Stimulated activated CD4-positive, alpha-beta T cell treated with anti-CD3 and anti-CD28 coated beads, Interleukin-2, amount 100 ng/mL, for 48 hours (primary cell): ENCODE measurements at places on chromosomes 12 and 14.

- DNase-seq: no peak
These were observed 208.0 kb upstream of the DIO2 start for GRCh38 chr14:80419345-80419744.

DNA sequence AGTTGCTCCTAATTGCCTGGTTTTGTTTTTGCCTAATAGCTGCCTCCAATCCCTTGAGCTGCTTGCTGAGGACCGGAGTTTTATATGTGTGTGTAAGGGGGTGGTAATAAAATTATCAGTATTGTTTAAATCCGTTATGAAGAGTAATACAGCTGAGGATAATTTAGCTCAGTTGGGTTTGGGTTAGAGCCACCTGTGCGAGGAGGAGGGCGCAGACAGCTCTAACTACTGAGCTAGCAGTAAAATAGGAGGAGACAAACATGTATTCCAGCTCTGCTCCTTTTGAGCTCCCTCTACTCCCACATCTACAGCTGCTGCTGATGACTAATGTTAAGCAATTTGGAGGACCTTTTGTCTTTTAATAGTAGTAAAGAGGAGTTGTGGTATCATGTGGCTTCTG is 61.5 kb downstream of the SPATS2 start:
- no peak for DNase-seq

DNA sequence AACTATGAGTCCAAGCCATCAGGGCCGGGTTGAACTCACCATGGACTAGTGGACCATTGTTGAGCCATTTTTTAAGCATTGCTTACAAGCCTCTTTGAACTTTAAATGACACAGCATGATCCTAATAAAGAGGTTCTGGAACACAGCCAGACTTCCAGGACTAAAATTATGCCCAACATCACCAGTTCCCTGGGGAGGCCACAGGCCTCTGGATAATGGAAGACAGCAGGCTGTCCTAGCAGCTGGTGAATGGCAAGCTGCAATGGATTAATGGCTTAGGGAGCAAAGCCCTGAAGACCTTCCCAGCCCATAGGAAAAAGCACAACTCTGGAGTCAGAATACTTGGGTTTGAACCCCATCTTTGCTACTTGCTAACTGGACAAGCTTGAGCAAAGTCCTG is 71.3 kb downstream of the FLRT2 start:
- no peak for DNase-seq

DNA sequence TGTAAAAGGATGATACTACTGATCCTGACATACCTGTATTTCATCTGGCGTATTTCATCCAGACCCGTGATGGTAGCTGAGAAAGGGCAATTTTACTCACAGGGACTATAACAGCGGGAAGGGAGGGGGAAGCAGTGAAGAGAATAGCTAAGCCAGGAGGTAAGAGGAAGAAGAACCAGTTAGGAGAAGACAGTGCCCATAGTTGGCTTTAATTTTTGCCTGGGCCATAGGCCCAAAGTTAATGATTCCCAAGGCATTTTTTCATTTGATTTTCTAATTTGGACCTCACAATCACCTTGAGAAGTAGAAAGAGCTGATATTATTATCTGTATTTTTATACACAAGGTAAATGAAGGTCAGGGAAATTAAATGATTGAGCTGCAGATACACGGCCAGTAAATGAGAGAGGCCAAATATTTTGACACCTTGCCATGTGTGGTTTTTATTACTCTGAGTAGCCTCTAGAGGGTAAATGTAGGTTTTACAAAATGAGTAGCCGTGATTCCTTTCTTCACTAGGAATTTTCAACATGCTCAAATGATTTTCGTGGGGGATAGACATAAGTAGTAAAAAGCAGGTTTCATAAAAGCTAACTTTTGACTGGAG is 382.2 kb downstream of the FUT8 start:
- DNase-seq: no peak

GRCh38 chr12:3536096-3536875 is 45.3 kb downstream of the PRMT8 start:
- no peak for DNase-seq

- DNase-seq: no peak
These were observed 11.5 kb downstream of the C14orf93 start for GRCh38 chr14:22998329-22999012.

- DNase-seq: no peak
These were observed 17.3 kb upstream of the DHRS4 start for GRCh38 chr14:23936084-23936829.

DNA sequence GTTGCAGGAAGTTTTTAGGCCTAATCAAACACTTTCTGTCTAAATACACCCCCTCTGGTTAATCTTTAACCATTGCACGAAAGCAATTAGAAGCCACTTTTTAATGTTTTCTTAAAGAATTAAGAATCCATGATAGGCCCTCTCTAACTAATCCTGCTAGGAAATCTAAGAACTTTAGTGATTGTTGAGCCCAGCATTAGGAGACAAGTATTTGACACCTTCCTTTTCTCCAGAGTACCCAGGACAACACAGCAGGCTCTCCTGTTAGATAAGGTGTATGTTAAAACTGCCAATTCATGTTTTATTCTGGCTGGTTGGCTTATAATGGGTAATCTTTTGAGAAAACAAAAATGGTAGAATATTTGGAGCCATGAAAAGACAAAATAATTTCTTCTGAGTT is 95.0 kb downstream of the ALX1 start:
- DNase-seq: no peak

DNA sequence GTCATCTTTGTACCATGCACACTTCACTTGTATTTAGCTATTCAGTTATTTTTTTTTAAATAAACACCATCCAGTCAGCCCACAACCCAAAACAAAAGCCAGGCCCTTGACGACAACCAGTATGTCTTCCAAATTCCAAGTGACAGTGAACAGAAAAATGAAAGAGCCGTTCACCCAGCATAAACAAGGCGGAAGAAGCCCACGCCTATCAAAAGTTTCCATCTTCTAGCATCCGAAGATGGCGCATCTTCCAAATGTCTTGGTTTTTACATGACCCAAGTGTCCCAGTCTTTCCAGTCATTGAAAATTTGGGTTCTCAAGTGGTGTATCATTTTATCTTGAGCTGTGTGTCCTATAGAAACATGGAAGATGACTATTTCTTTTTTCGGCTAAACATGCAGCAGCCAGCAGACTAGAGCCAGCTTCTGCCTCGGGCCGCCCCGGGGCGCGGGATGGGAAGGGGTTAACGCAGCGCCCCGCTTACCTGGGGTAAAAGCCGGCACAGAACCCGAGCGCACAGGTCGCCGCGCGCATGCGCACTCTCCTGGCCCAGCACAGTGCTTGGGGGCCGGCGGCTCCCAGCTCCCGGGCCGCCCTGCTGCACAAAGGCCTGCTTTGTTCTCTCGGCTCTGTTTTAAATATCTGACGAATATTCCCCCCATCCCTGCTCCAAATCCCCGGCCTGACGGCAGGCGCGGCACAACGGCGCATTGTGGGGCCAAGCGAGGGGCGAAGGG is 164.8 kb downstream of the ZFP36L1 start:
- DNase-seq: peak; percentile 28

GRCh38 chr14:72457641-72458040 is 436.3 kb downstream of the DPF3 start:
- DNase-seq: no peak

GRCh38 chr14:59788176-59788575 is 82.4 kb downstream of the RTN1 start:
- no peak for DNase-seq

- no peak for DNase-seq
These were observed 55.4 kb downstream of the IRAK3 start for GRCh38 chr12:66244446-66244845.

DNA sequence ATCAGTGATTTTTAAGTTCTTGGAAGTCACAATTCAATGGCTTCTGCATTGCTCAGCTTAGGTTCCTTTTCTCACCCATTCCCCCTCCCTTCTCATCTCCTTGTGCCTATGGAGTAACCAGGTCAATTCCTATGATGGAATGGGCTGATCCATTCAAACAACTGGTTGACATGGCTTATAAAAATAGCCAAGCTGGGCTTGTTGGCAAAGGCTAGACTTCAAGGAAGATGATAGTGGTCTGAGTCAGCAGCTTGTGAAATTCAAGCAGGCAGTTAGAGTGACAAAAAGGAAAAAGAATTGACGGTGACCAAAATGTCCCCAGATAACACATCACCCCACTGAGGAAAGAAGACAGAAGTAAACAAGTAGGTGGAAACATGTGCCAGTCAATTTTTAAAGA is 119.9 kb upstream of the PCED1B start:
- no peak for DNase-seq

DNA sequence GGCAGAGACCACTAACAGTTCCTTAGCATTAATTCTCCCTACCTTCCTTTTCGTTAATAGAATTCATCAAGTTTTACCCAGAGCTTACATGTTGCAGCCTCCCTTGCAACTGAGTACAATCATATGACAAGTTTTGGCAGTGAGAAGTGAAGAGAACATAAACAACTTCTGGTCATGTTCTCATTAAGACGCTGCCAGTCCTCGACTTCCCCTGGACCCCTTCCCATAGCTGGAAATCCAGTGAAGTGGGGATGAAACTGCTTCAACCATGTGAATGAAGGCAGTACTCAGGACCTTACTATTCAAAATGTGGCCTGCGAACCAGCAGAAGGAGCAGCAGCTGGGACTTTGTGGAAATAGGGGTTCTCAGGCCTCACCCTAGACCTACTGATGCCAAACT is 133.9 kb downstream of the SPTSSA start:
- no peak for DNase-seq

DNA sequence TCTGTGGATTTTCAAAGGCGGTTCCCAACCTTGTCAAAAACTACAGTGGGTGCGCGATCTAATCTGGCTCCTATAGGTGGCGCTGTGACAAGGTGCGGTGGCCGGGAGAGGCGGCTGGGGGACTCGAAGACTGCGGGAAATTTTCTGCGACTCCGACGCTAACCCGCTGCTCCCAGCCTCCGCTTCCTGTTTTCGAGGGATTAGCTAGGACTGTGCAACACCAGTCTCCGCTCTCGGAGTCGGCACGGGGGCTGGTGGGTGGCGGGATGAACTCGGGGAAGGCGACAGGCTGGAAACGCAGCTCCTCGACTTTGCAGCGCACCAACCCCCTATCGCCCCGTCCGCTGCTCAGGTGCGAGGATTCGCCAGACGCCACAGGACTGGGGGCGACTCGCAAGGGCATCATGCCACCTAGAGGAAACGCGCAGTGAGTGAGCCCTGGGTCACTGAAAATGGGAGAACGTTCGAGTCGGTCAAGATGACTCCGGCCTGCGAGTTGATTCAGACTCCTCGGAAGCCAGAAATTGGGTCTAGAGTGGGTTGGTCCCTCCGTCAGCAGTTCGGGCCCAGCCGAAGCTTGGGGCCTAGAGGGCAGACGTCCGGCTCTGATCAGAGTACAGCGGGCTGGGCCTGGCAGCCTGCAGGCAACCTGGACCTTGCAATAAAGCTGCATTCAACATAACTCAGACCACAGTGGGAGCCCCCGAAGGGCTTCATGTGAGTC is 5.5 kb upstream of the PAX9 start:
- DNase-seq: no peak

GRCh38 chr14:31834616-31835015 is 242.5 kb upstream of the ARHGAP5 start:
- DNase-seq: no peak

DNA sequence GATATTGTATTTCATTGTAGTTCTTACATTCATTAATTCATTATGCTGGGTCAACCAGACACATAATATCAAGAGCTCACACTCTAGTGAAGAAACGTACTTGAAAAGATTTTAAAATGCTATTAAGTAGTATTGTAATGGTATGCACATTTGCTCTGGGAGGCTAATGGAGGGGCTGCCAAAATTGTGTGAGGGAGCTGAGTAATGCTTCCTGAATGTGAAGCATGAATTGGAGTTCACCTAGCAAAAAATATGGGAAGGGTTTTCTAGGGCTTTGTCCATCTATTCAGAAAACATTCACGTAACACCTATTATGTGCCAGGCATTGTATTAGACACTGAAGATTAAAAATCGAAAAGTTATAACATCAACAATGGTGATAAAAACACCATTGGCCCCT is 403.8 kb upstream of the PDE3A start:
- no peak for DNase-seq

- DNase-seq: no peak
These were observed 48.6 kb downstream of the EIF2S3B start for GRCh38 chr12:10554228-10554755.

GRCh38 chr14:50523271-50524041 is 8.9 kb downstream of the MAP4K5 start:
- no peak for DNase-seq

GRCh38 chr12:27186022-27186839 is 57.9 kb upstream of the STK38L start:
- DNase-seq: no peak

DNA sequence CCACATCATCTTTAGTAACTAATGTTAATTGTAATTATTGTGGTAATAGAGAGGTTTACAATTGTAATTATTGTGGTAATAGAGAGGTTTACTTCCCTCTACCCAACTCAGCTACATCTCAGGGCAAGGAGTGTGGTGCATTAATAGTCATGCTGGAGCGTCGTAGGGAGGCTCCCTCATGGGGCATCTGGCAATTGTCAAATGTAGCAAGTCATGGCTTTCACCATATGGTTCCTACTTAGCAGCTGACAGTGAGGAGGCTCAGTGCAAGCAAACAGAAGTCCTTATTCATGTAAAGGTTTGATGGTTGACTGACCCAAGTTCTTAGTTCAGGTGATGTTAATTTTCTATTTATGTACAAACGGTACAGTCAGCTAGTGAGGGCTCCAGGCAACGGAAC is 1012.0 kb downstream of the FLRT2 start:
- DNase-seq: no peak

DNA sequence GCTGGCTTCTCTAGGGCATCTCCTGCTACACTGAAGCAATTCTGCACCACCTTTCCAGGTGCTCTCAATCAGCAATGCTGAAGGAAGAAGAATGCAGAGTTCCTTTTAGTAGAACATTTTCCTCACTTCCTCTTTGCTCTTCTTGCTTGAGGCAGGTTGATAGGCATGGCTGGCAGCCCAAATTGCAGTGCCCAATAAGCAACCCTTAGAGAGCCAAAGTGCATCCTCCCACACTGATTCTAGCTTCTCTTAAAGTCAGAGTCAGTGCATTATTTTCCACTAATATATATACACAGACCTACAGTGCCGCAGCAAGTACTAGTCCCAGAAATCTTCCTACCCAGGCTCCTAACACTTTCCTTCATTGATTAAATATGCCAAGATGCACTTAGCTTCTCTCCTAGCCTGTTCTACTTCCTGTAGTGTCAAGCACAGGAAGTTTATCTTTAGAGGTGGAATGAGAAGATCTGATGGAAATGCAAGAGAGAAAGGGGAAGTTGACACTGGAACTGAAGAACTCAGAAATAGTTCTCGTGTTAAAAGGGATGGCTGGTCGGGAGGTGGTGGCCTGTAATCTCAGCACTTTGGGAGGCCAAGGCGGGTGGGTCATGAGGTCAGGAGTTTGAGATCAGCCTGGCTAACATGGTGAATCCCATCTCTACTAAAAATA is 132.7 kb downstream of the SSPN start:
- DNase-seq: no peak
